Effector CD8-positive, alpha-beta T cell (primary cell): ENCODE measurements at places on chromosomes 12 and 14.
A peak's percentile ranks its signal among the peaks of the same experiment; 100 is the strongest.

- DNase-seq: peak; percentile 43
Measured at GRCh38 chr12:54201001-54201794, 12.4 kb upstream of the SMUG1 start.

DNA sequence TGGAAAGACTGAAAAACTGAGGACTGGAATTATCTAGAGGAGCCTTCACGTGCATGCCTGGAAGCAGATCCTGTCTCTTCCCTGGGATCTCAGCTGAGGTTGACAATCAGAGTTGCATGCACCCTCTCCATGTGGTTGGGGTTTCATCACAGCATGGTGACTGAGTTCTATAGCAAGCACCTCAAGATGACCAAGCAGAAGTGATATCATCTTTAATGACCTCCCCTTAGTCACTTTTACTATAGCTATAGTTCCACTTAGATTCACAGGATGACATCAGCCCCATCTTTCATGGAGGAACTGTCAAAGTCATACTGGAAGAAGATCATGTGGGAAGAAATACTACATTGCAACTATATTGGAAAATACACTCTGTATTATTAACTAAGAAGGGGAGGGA lies 105.8 kb upstream of the ATXN7L3B start:
- no peak for DNase-seq

DNA sequence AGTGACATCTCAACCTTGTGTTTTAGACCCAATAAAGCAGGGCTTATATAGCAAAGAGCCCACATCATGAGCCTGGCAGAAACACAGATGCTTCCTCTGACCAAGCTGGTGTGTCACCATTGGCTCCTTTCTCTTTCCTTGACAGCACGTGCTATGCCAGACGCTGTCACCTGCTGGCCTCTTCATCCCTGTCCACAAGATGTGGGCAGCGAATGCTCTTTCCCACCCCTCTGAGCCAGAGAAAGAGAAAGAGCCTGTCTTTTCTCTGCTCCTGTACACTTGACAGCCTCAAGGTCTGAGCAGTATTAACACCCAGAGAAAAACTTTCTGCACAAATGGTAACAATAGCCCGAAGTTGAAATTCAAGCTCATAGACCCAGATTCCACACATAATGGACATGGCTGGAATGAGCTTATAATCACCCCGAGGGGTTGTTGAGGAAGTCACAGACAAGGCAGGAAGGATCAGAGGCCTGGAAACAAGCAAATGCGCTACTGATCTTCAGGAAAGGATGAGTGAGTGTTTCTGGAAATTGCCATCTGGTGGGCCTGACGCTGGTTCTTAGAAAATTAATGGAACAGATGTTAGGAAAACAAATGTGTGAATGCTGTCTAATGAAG lies 8.9 kb downstream of the TGFB3 start:
- DNase-seq: no peak

DNA sequence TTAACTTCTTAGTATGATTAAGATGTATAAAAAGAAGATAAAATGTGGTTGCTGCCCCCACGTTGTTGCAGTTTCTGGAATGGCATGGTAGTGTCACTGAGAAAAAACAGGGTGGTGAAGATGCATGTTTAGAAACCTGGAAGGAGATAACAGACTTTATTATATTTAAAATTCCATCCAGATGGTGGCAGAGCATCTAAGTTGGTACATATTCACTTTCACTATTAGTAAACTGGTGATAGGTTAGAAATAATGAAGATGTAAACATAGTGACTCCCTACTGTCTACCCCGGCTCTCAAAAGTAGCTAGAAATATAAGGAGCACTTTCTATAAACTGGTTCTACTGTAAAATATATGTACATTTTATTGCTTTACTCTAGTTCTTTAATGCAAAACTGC lies 279.3 kb downstream of the NPAS3 start:
- DNase-seq: no peak

DNA sequence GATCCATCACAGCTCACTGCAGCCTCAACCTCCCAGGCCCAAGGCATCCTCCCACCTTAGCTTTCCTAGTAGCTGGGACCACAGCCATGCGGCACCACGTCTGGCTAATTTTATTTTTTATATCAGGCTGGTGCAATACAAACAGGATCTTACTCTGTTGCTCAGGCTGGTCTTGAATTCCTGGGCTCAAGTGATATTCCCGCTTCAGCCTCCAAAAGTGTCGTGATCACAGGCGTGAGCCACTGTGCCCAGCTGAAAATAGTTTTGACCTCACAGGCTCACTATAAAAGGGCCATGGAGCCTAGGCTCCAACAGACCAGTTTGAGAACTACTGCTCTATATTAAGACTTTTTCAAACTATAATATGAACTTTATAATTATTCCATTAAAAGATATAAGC lies 37.3 kb downstream of the SNX6 start:
- no peak for DNase-seq

- no peak for DNase-seq
Measured at GRCh38 chr14:92323011-92323915, at the start of gene SLC24A4. Gene SLC24A4, plus strand, starts transcription at chr14:92323165. Its CDS starts 666 bp downstream, at chr14:92323831.

DNA sequence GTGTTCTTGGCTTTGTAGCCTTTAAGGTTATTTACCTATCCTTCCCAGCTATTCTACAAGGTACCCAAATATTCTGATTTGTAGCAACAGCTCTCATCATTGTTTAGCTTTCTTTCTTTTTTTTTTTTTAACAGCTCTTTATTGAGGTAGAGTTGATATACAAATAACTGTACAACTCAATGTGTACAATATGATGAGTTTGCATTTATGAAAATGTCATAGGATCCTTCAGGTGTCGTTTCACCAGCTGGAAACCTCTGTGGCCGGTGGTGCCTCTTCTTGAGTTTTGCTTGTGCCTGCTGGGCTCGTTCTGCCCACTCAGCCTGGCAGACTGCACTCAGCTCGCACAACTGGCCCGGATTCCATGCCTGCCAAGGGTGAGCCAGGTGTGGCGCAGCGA lies 26.9 kb upstream of the TBPL2 start:
- no peak for DNase-seq

DNA sequence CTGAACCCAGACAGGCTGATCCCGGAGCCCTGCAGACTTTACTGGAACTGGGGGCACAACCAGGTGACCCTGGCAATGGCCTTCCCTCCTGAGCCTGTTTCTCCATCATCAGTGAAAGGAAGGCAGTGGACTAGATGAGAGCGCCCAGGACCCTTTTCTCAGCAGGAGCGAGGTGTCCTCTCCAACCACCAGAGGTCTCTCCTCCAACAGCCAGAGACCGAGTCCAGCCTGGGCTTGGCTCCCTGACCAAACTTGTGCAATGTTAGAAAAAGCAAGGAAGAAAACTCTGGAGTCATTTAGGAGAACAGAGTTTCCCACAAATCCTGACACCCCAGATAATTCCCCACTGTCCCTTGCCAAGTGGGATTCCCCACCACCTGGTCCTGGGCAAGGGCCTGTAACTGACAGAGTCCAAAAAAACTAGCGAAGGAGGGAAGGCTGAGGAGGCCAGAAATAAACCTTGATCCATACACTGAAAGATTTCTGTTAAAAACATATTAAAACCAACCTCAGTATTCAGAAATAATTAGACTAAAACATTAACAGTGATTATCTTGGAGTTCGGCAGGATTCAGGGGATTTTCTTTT lies 9.0 kb downstream of the RPS6KL1 start:
- no peak for DNase-seq

DNA sequence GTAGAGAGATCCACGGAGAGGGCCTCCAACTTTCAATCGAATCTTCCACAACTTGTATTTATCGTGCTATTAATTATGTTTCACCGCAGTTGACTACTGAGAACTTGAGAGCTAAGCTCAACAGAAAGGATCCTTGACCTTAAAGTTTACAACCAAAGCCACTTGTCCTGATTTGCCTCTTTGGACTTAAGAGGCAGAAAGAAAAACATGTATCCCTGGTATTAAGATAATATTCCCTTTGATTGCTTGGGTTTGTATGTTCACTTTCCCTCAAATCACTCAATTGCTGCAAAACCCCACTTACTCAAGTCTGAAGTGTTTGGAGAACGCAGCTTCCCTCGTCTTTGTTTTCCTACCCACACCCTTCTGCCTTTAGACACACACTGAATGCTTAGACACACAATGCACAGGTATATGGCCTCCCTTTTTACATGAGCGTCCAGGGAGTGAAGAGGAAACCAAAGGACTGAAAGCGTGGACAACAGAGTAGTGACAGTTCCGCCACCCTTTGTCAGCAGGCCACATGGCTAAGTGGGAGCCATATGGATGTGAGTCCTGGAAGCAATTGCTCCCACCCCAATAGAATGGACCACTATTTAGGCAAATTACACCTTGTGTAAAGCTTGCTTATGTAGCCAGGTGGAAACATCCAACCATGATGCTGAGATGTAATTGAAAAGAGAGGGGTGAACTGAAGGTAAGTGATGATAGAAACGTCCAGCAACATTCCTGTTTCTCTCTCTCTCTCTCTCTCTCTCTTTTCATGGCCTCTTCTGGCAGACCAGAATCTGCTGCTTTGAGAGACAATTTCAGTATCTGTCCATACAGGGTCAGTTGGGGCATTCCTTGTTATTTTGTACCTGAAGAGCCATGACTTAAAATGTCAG lies 1.4 kb upstream of the PKP2 start:
- no peak for DNase-seq

DNA sequence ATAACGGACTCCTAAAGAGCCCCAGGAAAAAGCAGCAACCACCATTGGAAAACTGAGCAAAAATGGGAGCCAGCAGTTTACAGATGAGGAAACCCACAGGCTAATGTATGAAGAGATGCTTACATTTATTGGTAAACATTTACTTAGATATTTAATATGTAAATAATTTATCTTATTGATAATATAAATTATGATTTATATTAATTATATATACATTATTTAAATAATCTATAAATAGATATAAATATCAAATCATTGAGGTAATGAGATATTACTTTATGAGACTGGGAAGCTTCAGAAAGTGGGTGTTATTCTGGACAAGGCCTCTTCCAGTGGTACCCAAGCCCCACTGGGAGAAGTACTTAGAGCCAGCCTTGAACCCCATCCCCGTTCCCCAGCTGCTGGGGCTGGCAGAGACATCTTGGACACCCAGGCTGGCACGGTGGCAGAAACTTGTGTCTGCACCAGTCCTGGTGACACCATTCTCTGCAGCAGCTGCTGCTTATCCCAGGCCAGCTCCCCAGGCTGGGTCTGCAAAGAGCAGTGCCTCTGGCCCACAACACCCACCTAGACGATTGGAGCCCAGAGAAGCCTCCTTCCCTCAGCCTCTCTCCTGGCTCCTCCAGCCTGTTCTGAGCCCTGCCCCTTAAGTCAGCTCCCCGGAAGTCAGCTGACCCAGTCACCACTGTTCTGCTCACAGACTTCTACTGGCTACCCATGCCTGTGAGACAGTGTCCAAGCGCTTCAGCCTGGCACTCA lies 25.9 kb downstream of the ISCA2 start:
- no peak for DNase-seq

- no peak for DNase-seq
Measured at GRCh38 chr12:124385219-124385969, 90.5 kb downstream of the RFLNA start.

DNA sequence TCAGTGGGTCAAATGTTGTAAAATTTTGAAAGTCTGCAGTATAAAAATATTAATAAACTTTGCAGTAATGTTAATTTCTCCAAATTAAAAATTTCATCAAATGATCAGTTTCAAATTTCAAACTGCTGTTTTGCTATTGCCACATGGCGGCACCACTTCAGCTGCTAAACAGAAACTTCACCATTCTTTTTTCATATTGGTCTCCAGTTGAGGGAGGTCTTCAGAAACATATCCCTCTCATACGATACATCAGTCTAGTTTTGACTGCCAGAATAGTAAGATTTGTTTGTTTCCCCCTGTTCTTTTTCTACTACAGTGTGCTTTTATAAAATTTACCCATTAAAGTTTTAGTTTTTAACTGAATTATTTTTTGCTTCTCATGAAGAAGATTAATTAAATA lies 4.2 kb upstream of the TRHDE start:
- no peak for DNase-seq

GRCh38 chr12:98372340-98373024 lies 142.9 kb upstream of the TMPO start:
- DNase-seq: no peak

DNA sequence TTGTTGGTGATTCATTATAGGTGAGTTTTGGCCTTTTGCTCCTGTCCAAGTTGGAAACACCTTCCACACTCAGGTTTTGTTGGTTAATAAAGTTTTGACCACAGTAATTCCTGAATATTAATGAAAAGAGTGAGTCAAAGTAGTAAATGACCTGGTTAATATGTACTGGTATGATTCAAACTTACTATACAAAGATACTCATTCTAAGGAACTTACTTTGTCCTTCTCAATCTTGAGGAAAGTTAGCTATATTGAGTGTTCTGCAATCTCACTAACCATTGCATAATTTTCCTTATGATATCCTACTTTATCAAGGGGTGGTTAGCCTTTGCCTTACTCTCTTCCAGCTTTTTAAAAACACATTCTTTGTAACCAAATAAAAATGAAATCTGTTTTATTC lies 20.9 kb upstream of the HECTD1 start:
- no peak for DNase-seq

DNA sequence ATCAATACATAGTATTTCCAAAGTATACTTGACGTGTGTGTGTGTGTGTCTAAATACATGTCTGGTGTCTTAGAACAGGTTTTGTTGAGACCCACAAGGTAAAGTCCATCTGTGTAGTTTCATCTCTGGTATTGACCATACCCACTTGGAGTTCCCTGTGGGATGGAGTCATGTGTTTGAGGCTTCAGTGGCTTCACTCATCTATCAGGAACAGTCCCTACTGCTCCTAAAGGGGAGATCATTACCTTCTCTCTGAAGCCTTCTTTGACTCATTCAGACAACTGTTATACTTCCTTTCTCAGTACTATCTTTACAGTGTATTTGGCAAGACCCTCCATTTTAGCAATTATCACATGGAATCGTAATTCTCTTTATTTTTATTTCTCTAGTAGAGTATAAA lies 14.2 kb downstream of the RAB21 start:
- no peak for DNase-seq

DNA sequence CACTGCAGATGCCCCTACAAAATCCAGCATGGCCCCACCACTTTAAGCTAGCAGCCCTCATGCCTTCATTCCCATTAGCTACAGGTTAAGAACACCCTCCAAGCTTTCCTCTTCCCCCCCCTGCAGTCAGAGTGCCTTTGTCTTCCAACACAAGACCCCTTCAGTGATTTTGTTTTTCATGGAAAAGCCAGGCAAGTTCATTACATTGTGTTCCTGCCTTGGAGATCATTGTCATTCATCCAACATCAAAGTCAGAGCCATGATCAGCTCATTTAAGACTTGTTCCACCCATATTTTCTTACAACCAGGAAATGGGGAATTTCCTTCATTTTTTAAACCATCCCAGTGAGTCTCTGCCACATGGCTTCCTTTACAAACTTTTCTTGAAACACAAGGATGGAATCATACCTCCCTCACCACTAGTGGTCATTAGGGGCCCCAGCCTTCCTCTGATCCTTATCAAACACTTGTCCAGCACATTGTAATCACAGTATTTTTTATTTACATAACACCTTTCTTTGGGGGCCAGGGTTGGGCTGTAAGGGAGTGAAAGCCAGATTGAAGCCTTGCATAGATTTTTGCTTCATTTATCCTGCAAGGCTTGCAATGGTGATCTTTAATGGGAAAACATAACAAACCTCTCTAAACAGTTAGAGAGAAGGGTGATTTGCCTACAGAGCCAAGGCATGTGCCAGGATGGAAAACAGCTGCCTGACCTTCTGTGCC lies 765.3 kb downstream of the MED13L start:
- no peak for DNase-seq
